ENCODE measurements at places on chromosomes 13 and 19.

DNA sequence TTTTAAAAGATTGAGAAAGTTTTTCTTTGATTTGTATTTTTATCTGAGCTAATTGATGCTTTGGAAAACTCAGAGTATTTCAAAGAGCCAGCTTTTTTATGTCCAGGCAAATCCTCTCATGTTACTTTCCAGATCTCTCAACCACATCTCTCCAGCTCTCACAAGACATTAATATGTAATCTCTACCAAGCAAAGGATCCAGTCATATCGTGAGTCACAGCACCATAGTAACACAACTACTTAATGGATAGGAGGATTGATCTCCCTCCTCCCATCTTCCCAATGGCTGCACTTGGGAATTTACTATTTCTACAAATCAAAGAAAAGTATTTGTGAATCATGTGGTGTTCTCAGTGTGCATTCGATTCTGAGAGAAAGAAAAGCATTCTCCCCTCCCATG is 63.3 kb downstream of the POU4F1 start:
- peak; percentile 18 for DNase-seq

- DNase-seq = no peak
These were observed 53.2 kb downstream of the RB1 start for GRCh38 chr13:48356750-48357149.

- DNase-seq = no peak
These were observed 3.1 kb upstream of the JUNB start for GRCh38 chr19:12788042-12788681.

DNA sequence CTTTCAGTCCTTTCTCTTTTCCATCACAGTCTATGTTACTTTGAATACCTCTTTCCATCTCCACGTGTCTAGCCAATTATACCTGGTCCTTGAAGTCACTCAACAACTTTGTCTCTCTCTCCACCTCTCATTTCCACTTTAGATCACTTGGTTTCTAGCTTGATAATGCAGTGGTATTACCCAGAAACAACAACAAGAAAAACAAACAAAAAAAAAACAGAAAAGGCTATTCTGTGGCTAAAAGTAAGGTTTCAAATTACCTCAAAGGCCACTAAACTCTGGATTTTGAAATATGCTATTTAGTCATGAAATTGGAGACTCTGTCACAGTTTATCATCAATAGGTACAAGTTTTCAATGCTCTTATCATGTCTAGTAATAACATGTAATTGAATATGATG is 184.8 kb downstream of the PCDH9 start:
- DNase-seq = no peak

GRCh38 chr19:4868286-4868834 is 893 bp upstream of the PLIN3 start:
- DNase-seq = no peak
